ENCODE measurements at places on chromosomes 13 and 19. TPM values are rescaled to one million over a fixed set of nuclear protein-coding genes. Genes with fewer than 3 reads are reported as not detected.

DNA sequence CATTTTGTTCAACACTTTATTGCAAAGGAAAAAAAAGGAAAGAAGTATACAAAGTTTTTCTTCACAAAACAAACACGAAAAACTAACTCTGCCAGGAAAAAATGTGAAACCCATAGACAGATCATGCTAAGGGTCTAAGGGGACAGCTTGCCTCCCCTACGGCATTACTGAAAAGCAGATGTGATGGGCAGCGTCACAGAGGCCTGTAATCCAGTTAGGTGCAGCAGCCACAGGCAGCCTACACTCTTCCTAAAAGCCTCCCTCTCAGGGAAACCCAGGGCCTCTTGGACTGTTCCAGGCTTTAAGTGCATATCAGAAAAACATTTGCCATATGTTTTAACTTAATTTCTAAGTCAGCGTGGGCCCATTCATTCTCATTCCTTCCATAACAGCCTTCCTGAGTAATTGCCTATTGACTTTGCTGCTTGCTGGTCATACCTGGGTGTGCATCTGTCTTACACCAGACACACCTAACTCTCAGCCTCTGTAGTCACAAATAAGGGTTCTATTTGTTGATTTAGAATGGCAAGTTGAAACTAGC is 135.7 kb upstream of the SERP2 start:
- peak; percentile 79 for DNase-seq

GRCh38 chr13:34931572-34931971 is 10.5 kb upstream of the NBEA start:
- peak; percentile 3 for DNase-seq

Gene SULT2B1
- not detected for total RNA-seq

Gene CYP2A7
- not detected for total RNA-seq
